ENCODE measurements at places on chromosomes 4 and X.
A peak's percentile ranks its signal among the peaks of the same experiment; 100 is the strongest.

- DNase-seq: no peak
These were observed 123.4 kb downstream of the CLCN5 start for GRCh38 chrX:50045823-50046222.

- DNase-seq: no peak
These were observed 28.2 kb upstream of the IGSF1 start for GRCh38 chrX:131317326-131317725.

GRCh38 chrX:6446582-6446981 lies 88.3 kb downstream of the VCX3A start:
- no peak for DNase-seq

- DNase-seq: peak; percentile 13
These were observed 217.6 kb downstream of the PTTG2 start for GRCh38 chr4:38177641-38178391.

DNA sequence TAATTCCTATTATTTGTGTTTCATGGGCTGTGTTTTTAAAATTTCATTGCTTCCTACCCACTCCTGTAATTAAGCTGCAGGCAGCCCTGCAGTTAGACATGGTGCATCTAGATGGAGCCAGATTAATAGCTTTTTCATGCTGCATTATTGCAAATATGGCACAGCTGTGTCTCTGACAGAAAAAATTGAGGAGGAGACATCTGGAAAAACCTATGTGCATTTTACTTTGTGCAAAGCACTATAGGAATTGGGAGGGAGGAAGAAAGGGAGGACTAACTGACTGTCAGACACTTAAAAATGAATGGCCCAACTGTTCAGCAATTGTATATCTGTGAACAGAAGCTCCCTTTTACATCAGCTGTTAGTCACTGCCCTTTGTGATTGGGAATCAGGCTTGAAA lies 8.1 kb upstream of the RPGR start:
- DNase-seq: no peak

- no peak for DNase-seq
These were observed 55.3 kb upstream of the RAPGEF2 start for GRCh38 chr4:159047478-159048165.

DNA sequence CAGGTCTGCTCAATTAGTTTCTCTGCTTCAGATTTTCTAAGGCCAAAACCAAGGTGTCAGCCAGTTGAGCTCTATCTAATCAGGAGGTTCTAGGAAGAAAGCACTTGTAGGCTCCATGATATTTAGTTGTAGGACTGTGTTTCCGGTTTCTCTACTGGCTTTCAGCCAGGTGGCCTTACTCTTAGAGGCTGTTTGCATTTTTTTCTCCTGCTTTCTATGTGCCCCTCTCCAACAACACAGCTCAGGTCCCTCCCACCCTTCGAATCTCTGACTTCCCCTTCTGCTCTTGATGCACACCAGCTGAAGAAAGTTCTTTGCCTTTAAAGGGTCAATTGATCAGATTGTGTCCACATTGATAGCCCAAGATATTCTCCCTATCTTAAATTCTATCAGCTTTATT lies 245.2 kb downstream of the RAB28 start:
- DNase-seq: no peak

DNA sequence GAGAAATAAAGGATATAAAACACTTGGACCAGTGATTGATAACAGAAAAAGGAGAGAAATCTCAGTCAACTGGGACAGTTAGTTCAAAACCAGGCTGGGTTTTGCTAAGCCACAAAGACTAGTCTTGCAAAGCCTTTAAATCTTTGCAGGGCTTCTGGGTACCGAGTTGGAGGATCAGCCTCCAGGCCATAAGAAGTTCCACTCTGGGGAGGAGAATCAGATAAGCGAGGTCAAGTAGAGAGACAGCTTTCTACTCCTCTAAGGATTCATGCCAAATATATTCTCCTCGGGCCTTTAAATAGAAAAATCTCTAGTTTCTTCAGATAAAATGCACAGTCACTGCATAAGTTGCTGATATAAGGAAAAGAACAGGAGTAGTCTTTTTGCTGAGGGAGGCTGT lies 92.7 kb downstream of the MFAP3L start:
- DNase-seq: no peak

GRCh38 chr4:76084542-76084941 lies 10.0 kb downstream of the ART3 start:
- DNase-seq: no peak

DNA sequence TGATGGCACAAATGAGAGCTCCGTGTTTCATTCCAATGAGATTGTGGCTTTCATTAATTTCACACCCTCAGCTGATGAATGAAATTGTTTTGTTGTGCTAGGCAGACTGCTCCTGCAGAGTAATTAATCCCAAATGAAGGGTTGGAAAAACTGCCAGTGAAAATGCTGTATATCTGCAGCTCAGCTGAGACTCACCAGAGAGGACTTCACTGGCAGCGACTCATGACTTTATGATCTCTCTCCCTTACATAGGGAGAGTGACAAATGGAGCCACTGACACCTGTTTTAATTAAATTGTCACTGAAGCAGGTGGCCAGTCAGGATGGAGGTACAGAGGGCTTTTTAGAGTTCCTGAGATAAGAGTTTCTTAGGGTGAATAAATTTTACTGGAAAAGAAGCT lies 24.8 kb downstream of the GRXCR1 start:
- DNase-seq: no peak
